ENCODE measurements at places on chromosomes 16 and 17.

DNA sequence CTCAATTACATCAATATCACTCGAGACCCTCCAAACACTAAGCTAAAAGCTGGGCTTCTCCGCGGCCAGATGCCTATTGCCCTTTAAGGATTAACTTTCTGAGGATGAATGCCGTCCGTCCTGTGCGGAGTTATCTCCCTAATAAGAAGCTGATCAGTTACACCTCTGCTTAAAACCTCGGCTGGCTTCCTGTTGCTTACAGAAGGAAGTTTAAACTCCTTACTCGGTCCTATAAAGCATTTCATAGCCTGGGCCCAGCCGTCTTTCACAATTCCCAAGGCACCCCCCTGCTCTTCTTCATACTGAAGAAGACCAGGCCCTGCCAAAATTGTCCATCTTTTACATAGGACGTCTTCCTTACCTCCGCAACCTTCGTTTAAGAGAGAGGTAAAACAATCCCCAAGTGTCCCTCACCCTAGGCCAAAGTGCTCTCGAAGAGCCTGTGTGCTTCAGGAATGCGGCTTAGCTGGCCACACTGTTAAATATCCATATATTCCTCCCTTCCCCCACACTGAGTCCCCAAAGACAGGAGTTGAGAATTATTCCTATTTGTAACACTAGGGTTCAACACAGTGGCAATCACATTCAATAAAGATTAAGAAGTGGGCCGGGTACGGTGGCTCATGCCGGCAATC, 112.6 kb upstream of the IRX5 start:
- no peak for DNase-seq

GRCh38 chr16:78639775-78640174, 540.3 kb downstream of the WWOX start:
- DNase-seq: no peak

GRCh38 chr16:65054457-65054856, 67.4 kb downstream of the CDH11 start:
- no peak for DNase-seq

GRCh38 chr16:15597822-15598647, 44.9 kb downstream of the MARF1 start:
- DNase-seq: no peak

DNA sequence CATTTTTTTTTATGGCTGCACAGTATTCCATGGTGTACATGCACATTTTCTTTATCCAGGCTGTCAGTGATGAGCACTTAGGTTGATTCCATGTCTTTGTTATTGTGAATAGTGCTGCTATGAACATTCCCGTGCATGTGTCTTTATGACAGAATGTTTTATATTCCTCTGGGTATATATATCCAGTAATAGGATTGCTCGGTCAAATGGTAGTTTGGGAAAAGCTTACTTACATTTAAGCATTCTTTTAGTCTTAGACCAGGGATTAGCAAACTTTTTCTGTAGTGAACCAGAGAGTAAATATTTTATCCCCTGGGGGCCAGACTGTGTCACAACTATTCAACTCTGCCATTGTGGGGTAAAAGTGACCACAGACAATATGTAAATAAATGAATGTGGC, 40.2 kb downstream of the MED13 start:
- no peak for DNase-seq

DNA sequence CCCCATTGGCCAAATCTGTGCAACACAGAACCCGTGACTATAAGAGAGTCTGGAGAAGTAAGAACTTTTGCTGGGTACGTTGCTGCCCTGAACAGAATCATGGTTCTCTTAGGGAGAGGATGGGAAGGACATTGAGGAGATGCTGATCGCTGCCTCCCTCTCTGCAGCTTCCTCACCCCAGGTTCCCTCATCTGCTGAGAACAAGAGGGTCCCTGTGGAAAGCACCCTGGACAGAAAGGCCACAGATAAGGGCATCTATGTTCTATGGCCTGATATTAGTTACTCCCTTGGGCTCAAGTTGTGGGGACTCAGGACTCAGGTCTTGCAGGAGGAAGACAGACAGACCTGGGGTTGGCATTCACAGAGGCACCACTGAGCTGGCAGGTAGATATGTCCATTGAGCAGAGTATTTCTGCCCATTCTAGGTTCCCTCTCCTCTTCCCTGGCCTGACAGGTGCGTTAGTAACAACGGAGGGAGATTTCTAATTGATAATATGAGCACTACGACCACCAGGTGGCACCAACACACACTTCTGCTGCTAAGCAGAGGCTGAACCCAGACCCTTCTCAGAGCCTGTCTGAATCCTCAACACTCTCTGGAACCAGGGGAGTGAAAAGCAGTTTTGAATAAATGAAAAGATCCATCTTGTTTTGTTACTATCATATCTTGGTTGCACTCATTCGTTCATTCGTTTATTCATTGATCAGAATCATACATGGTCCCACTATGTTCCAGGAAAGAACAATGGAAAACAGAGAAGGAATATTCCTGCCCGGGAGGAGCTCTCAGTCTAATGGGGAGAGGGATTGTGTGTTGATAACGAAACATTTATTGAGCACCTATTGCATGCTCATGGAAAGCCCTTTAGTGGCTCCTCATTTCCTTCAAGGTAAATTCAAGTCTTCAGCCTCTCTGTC, 56.4 kb downstream of the SLC6A2 start:
- DNase-seq: peak; percentile 5

All from activated T-helper 1 cell treated with Interleukin-2 at 50 U/mL for 16 hours (primary cell).